Transverse colon (tissue), 4 donors: ENCODE measurements at places on chromosomes 11 and 22. TPM values are rescaled to one million over a fixed set of nuclear protein-coding genes. Genes with fewer than 3 reads are reported as not detected.
A peak's percentile ranks its signal among the peaks of the same experiment; 100 is the strongest.

- DNase-seq = peak; percentile 10
Observed at GRCh38 chr11:2779981-2780849, 80.4 kb upstream of the KCNQ1OT1 start.

DNA sequence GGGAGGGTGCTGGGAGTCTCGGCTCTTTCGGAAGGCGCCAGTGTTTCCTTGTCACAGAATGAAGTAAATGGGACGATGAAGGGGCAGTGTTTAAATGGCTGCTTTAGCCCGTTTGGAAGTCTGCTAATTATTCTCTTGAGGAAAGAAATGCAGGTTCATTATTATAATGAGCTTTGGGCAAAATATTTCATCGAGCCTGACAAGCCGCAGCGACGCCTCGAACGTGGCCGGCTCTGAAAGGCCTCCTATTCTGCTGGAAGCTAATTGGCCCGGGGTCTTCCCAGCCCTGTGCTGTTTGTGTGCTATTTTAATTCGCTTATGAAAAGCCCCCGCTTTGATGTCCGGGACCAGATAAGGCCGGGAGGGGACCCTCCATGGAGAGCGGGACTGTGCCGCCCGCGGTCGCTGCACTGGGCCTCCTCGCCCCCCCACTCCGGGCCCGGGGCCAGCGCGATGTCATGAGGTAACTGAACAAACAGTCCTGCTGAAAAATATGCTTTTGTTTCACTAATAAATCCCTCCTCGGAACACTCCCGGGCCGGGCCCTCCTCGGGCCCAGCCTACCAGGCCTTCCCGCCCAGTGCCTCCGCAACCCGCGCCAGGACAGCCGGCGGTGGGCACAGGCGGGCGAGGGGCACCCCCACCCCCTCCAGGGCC, 78.4 kb downstream of the CDKN1C start:
- DNase-seq = peak; percentile 79

DNA sequence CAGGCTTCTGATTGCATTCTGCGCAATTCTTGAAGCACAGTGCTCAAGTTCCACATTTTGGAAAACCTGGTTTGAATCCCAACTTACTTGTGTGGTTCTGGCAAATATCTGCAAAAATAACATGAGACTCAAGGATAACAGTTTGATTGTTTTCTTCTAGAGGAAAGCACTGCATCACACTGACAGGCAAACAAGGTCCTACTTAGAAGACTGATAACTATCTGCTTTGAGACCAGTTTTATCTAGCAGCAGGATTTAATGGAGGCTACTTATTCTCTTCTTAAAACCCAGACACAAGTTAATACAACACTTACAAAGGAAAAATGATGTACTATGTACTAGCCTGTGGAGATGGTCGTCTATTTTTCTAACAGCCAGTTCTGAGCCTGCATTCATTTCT, 41.4 kb downstream of the RIC3 start:
- no peak for DNase-seq

- no peak for DNase-seq
Observed at GRCh38 chr11:17383461-17383860, 5.0 kb downstream of the KCNJ11 start.

- no peak for DNase-seq
Observed at GRCh38 chr11:126109941-126110731, 47.5 kb upstream of the CDON start.

GRCh38 chr22:50243685-50244419, 971 bp downstream of the TUBGCP6 start:
- DNase-seq = no peak

GRCh38 chr22:42427167-42427566, 5.0 kb downstream of the NFAM1 start:
- DNase-seq = no peak

GRCh38 chr22:25390297-25391240, 171.1 kb downstream of the CRYBB2 start:
- no peak for DNase-seq

Gene NPAS4
- not detected for total RNA-seq

Gene CCND1
- total RNA-seq = 26.4 TPM

GRCh38 chr22:23130697-23131096, 11.1 kb downstream of the RSPH14 start:
- no peak for DNase-seq

Gene OR2AG2
- 0.14 TPM for total RNA-seq

- no peak for DNase-seq
Observed at GRCh38 chr11:93846411-93846810, 4.0 kb downstream of the VSTM5 start.

Gene TMPRSS5
- total RNA-seq = not detected

DNA sequence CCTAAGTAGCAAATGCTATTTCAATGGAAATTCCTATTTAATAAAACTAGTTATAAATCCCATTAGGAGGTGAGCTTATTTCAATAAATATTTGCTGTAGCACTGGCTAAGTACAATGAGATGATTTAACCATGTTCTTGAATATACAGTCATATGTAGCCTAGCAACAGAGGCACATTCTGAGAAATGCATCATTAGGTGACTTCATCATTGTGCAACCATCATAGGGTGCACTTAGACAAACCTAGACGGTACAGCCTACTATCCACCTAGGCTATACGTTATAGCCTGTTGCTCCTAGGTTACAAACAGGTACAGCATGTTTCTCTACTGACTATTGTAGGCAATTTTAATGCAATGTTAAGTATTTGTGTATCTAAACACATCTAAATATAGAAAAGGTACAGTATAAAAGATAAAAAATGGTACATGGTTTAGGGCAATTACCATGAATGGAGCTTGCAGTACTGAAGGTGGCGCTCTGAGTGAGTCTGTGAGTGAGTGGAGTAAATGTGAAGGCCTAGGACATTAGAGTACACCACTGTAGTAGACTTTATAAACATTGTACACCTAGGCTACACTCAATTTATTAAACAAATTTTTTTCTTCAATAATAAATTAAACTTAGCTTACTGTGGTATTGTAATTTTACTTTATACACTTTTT, 350.1 kb downstream of the CASP12 start:
- no peak for DNase-seq

- no peak for DNase-seq
Observed at GRCh38 chr11:3115321-3115720, 49.8 kb downstream of the OSBPL5 start.

DNA sequence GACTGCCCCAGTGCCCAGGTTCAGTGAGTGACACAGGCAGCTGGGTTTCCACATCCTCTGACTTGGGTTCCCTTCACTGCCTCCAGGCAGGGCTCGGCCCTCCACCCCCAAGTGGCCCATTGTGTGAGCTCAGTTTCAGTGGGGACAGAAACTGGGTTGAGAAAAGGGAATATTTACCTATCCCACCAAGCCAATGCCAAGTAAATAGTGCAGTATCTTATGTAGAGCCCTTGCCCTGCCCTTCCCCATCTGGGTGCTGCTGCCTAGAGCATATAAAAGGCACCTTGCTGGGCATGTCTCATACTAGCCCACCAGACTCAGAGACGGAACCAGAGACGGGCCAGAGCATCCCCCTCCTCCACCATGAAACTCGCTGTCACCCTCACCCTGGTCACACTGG, at the start of gene SCGB1A1:
TSS of gene SCGB1A1 (plus strand) at position 301 of the 400 bp plus-strand sequence. CDS start at position 364, 63 bp downstream.
- no peak for DNase-seq

DNA sequence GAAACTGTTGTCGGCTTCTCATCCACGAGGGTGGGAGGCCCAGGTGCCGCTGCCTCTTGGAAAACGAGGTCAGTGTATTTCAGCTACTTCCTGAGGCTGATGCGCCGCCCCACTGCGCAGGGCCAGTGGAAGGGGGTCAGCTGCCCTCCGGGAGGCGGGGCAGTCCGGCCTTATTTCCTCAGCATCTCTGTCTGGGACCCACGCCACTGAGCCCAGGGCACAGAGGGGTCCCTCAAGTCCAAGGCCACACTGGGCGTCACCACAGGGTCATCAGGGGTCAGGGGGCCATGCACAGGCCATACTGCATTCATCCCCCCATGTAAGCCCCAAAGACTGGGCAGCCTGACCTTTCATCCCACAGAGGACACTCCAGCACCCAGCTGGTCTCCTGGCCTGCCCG, 12.1 kb downstream of the RTN4R start:
- DNase-seq = no peak

Gene SULT4A1
- total RNA-seq = not detected

GRCh38 chr11:16912692-16913111, 101.5 kb downstream of the PLEKHA7 start:
- no peak for DNase-seq

Gene MRGPRX4
- not detected for total RNA-seq

- DNase-seq = no peak
Observed at GRCh38 chr11:6096417-6096816, 11.1 kb upstream of the OR56B4 start.

- DNase-seq = no peak
Observed at GRCh38 chr22:50471962-50472361, 2.9 kb downstream of the SBF1 start.

DNA sequence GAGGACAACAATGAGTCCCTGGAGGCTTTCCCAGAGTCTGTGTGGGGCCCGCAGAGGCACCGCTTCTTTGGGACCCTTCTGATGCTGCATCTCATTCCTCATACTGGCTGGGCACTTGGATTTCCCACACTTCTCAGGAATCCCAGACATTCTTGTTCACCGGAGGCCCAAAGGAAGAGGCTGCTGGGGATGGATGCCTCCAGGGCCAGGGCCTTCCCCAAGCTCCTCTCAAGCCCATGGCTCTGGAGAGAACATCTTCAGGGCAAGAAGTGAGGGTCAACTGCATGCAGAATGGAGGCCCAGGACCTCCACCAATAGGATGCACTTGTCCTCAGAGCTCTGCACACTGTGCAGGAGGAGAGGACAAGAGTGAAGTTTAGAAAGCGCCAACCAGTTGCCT, 34.6 kb downstream of the DKK3 start:
- no peak for DNase-seq

Gene SPDYC
- not detected for total RNA-seq

DNA sequence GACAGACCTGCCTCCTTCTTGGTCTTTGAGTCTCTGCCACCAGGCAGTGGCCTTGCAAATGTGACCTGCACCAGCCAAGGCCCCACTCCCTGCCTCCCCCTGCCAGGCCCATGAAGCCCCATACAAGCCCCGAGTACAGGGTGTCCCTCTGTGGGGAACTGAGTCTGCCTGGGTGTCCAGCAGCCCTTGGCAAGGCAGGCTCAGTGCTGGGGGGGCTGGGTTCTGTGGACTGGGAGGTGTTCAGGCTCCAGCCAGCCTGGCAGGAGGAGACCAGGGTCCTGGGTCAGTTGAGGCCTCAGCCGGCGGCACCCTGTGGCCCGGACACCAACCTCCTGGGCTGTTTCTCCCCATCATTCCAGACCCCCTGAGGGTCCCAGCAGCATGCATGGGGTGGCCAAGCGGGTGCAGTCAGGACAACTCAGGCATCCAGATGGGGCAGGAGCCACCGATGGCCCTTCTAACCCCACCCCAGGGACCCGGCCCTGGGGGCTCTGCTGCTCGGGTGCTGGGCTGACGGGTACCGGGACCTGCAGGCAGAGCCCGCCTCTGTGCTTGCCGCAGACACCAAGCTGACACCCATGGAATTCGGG, 5.7 kb downstream of the MUC5AC start:
- DNase-seq = no peak

GRCh38 chr11:19283991-19284390, 43.2 kb upstream of the E2F8 start:
- no peak for DNase-seq

DNA sequence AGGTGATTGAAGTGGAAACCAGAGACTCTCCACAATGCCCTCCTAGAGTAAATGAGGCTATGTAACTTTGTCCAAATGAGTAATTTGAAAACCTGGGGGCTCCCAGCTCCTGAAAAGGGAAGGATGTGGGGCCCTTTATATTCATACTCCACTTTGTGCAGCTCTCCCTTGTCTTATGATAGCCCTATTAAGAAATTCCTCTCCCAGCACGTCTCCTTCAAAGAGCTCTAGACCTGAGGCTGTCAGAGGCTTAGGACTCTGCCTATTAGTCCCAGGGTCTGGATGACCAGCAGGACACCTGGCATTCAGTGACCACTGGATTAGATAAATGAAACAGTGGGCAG, 2.1 kb downstream of the SLC43A1 start:
- no peak for DNase-seq

- DNase-seq = no peak
Observed at GRCh38 chr22:33099593-33099992, 41.4 kb upstream of the SYN3 start.

GRCh38 chr11:65386307-65387140, at the start of gene FRMD8:
TSS of gene FRMD8 (plus strand) at chr11:65386637. CDS start at chr11:65387037, 400 bp downstream.
- peak; percentile 95 for DNase-seq

Gene TCN1
- not detected for total RNA-seq

GRCh38 chr11:67289226-67289650, at the start of gene ANKRD13D:
TSS of gene ANKRD13D (plus strand) at chr11:67289303. CDS start at chr11:67289461, 158 bp downstream.
- DNase-seq = no peak

DNA sequence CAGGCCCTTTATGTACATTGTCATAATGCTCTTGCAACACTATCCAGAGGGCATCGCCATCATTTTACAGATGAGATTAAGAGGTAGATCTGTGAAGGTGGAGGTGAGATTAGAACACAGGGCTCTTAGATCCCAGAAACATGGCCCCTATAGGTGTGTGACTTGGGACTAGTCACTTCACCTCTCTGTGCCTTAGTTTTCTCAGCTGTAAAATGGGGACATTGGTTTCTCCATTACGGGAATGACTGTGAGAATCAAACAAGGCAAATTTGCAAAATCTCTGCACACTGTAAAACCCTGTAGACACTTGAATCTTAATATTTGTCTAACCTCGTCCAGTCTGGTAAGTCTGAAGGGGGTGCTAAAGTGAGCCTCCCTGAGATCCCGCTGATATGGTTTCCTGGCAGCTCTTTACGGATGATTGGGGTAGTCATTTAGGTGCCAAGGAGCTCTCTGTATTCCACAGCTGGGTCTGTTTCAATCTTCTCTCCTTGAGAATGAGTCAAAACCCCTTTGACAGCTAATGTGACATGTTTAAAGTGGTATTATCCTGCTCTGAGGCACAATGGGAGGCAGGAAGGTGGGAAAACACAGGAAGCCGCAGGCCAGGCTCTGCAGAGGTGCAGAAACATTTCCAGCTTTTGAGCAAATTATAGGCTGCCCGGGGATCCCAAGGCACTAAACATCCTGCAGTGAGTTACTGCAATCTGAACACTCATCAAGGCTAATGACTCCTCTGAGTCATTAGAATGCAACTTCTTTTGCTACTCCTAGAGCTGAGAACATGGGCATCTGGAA, 140.8 kb downstream of the CCDC81 start:
- DNase-seq = no peak

Gene MMP27
- total RNA-seq = not detected

Gene CFAP68
- total RNA-seq = 18.8 TPM

DNA sequence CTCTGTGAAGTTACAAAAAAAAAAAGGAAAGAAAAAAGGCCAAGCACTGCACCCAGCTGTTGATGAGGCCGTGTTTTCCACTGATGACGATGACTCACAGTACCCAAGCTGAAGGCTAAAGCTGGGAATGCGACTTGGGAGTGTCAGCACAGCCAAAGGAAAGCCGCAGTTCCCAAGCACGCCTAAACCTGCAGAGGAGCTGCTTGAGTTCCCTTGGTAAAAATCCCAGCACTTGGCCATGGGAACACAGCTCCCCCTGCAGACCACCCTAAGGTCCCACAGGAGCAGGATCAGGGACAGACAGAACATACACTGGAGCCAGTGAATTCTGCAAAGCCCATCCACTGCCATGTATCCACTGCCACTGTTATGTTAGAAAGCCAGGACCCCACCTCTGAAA, 39.9 kb downstream of the SERGEF start:
- DNase-seq = peak; percentile 10
